ENCODE measurements at places on chromosomes 1 and 21. TPM values are rescaled to one million over a fixed set of nuclear protein-coding genes. Genes with fewer than 3 reads are reported as not detected.

Gene B3GALT2
- total RNA-seq: 0.13 TPM

Gene KCNN3
- 0.36 TPM for total RNA-seq

Gene S100B
- not detected for total RNA-seq

Gene SAMD11
- total RNA-seq: not detected
